Mononuclear cell (primary cell): ENCODE measurements at places on chromosomes 1 and 21. TPM values are rescaled to one million over a fixed set of nuclear protein-coding genes. Genes with fewer than 3 reads are reported as not detected.

The ERG gene
- 1.4 TPM for total RNA-seq

The VSIG8 gene
- total RNA-seq: 0.10 TPM

The OR10R2 gene
- not detected for total RNA-seq

The C1orf226 gene
- not detected for total RNA-seq

The ARHGAP30 gene
- total RNA-seq: 60.3 TPM

The NBPF4 gene
- total RNA-seq: not detected

The DNASE2B gene
- total RNA-seq: not detected

The SHE gene
- total RNA-seq: 0.10 TPM

The CHD1L gene
- total RNA-seq: 22.6 TPM

The CAMK1G gene
- total RNA-seq: 0.10 TPM

The GDAP2 gene
- 27.8 TPM for total RNA-seq

The ARTN gene
- not detected for total RNA-seq

The LHX4 gene
- 0.10 TPM for total RNA-seq

The EVA1C gene
- total RNA-seq: 4.9 TPM

The TRIM46 gene
- total RNA-seq: 0.52 TPM

The RUNX1 gene
- total RNA-seq: 51.2 TPM

The FAM151A gene
- not detected for total RNA-seq

The SLC44A5 gene
- total RNA-seq: 0.52 TPM

The MAP10 gene
- 1.0 TPM for total RNA-seq

The DIRAS3 gene
- not detected for total RNA-seq

The GPR37L1 gene
- total RNA-seq: not detected

The PCAT6 gene
- total RNA-seq: not detected

The NLRP3 gene
- 648 TPM for total RNA-seq

The ARHGEF10L gene
- total RNA-seq: 7.6 TPM

The C1orf94 gene
- not detected for total RNA-seq

The ATP1A2 gene
- 0.10 TPM for total RNA-seq

The LAD1 gene
- total RNA-seq: not detected

The RSPO1 gene
- total RNA-seq: not detected

The CAPZB gene
- total RNA-seq: 128 TPM

The LENEP gene
- 0.63 TPM for total RNA-seq

The CD48 gene
- total RNA-seq: 996 TPM

The USH2A gene
- not detected for total RNA-seq

The PLCH2 gene
- 4.7 TPM for total RNA-seq

The CRYBG2 gene
- total RNA-seq: 0.10 TPM

The CYP4A22 gene
- total RNA-seq: not detected

The MATN1 gene
- total RNA-seq: 1.6 TPM

The RHEX gene
- total RNA-seq: not detected

The S100A8 gene
- total RNA-seq: 801 TPM

The CFAP298 gene
- total RNA-seq: 3.3 TPM
